EH (cell line): ENCODE measurements at places on chromosomes 7 and 10.
A peak's percentile ranks its signal among the peaks of the same experiment; 100 is the strongest.

DNA sequence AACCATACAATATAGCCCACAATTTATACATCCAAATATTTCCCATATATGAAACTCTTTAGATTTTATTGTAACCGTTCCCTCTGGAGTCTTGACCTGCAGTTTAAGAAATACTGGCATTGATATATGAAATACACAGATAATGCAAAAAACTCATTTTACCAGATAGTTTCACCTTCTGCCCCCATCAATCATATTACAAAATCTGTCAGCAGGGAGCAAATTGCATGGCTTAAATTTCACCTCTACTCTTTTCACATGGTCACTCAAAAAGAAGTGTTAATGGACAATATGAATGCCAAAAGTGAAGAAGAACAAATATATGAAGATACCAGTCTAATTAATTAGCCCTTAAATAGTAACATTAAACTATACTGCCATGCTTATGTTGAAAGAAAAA is 57.0 kb upstream of the TMEM106B start:
- no peak for DNase-seq

- DNase-seq, result no peak
Observed at GRCh38 chr10:48759113-48759901, 74.6 kb downstream of the WDFY4 start.

GRCh38 chr10:33074443-33074842 is 116.4 kb upstream of the ITGB1 start:
- no peak for DNase-seq

DNA sequence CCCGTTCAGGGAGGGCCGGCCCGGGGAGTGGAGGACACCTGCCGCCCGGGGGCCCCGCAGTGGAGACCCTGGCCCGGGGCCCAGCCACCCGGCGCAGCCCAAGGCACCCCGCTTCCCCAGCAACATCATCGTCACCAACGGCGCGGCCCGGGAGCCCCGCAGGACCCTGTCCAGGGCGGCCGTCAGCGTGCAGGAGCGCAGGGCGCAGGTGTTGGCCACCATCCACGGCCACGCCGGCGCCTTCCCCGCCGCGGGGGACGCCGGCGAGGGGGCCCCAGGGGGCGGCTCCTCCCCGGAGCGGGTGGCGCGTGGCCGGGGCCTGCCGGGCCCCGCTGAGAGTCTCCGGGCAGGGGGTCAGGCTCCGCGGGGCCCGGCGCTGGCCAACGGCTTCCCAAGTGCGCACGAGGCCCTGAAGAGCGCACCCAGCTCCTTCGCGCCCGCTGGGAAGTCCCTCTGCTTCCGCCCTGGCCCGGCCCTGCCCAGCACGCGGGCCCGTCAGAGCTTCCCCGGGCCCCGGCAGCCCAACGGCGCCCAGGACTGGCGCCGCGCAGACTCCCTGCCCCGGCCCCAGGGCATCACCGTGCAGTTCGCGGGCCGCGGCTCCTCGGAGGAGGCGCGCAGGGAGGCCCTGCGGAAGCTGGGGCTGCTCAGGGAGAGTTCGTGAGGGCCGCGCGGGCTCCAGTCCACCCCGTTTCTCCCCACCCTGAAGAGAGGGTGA is 46.7 kb downstream of the PROSER2 start:
- peak; percentile 18 for DNase-seq

- DNase-seq, result peak; percentile 100
Observed at GRCh38 chr7:1536743-1537534, 6.4 kb downstream of the MAFK start.

- peak; percentile 78 for DNase-seq
Observed at GRCh38 chr10:44352316-44353127, 32.4 kb downstream of the CXCL12 start.

- peak; percentile 44 for DNase-seq
Observed at GRCh38 chr10:70381471-70382421, 679 bp downstream of the LRRC20 start.

- no peak for DNase-seq
Observed at GRCh38 chr10:58179238-58179637, 88.5 kb downstream of the IPMK start.

DNA sequence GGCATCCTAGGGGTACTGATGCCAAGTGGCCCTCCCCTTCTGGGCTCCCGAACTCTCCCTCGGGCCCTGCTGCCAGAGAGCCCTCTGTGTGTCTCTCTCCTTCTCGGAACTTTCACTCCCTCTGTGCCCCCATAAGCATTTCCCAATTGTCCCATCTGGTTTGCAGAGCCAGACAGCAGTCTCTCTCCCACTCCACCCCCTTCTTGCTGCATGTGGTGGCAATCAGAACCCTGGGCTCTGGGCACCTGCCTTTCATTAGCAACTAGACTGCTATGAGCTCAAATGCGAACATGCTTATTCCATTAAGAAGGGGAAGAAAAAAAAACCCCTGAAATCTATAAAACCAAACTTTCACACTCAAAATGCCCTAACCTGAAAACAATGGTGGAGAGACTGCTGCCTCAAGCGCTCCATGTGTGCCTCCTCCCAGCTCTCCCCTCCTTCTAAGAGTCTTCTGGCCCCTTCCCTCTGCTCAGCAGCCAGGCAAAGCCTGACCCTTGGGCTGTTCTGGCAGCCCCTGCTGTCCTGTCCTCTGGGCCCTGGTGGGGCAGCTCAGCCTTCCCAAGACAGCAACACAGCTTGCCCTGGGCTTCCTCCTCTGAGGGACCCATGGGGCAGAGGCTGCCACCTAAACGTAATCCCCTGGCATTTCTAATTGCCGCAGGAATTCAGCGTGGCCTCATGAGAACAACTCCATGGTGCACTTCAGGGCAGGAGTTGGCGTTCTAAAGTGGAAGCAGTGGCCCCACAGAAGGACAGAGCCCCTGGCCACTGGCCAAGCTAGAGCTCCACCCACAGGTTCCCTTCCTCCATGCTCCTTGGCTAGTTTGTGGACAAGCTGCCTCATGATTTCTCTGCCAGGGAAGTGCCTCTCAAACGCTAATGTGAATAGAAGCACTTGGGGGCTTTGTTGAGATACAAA is 415.4 kb downstream of the PLXNA4 start:
- peak; percentile 24 for DNase-seq

DNA sequence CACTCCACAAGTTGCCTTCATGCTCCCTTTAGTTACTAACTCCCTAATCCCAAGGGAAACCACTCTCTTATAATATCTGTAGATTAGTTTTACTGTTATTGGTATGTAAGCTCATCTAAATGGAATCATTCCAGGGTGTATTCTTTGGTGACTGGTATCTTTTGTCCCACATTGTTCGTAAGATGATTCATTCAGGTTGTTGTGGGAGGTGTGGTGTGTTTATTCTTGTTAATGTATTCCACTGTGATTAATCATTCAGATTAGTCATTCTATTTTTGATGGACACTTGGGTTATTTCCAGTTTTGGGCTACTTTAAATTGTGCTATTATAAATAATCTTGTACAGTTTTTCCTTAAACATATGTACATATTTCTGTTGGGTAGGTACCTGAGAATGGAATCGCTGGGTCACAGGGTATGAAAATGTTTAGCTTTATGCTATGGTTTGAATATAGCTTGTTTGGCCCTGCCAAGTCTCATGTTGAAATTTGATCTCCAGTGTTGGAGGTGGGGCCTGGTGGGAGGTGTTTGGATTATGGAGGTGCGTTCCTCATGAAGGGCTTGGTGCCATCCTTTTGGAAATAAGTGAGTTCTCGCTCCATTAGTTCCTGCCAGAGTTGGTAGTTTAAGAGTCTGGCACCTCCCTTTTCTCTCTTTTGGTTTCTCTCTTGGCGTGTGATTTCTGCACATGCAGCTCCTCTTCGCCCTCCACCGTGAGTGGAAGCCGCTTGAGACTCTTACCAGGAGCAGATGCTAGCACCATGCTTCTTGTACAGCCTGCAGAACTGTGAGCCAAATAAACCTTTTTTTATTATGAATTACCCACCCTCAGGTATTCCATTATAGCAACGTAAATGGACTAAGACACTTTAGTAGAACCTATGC is 13.8 kb downstream of the BTRC start:
- DNase-seq, result peak; percentile 75

GRCh38 chr7:141754939-141755338 is 9.0 kb upstream of the TAS2R3 start:
- DNase-seq, result peak; percentile 29

GRCh38 chr7:37100735-37101331 is 347.8 kb downstream of the ELMO1 start:
- no peak for DNase-seq

- peak; percentile 30 for DNase-seq
Observed at GRCh38 chr10:112446055-112446854, 459 bp downstream of the ZDHHC6 start.

GRCh38 chr10:72238392-72239175 is 22.5 kb upstream of the ASCC1 start:
- DNase-seq, result no peak

- DNase-seq, result peak; percentile 3
Observed at GRCh38 chr7:23759671-23760391, 49.8 kb downstream of the STK31 start.

- no peak for DNase-seq
Observed at GRCh38 chr10:77097625-77098024, 540.0 kb downstream of the KCNMA1 start.

DNA sequence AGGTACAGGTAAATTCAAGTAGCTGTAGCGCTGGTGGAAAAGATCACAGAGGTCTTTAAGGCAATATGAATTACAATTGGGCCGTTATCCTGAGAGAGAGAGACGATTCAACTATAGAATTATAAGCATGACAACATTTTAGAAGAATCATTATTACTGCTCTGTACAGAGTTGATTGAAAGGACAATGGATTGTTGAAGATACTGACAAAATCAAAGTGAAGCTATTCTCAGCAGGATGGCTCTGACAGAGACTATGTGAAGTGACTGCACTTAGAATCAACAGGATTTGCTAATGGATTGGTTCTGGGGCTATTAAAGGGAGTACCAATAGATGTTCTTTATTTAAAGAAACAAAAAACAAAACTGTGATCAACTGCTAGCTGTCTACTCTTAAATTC is 634.8 kb upstream of the GRM3 start:
- DNase-seq, result no peak

DNA sequence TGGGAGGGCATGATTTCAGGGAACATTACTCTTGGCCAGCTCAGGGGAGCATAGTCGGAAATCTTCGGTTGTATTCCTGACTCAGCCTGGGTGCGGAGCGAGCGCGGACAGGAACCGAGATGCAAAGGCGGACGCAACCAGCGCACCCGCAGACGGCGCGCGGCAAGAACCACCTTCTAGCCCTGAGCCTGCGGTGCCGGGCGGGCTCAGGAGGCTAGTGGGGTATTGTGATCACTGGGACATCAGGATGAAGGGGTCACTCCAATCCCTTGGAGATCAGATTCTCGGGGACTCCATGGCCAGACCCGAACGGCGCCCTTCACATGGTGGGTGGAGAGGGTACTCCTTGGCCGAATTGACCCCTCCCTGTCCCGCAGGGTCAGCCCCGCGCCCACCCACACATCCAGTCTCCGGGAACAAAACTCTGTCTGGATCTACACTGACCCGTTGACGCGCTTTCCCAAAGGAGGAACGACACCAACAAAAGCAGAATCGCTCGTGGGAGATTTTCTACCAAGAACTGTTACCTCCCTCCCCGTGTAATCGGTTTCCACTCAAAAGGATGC is 730.5 kb downstream of the ZWINT start:
- no peak for DNase-seq

- no peak for DNase-seq
Observed at GRCh38 chr7:91518058-91518457, 253.8 kb downstream of the FZD1 start.

DNA sequence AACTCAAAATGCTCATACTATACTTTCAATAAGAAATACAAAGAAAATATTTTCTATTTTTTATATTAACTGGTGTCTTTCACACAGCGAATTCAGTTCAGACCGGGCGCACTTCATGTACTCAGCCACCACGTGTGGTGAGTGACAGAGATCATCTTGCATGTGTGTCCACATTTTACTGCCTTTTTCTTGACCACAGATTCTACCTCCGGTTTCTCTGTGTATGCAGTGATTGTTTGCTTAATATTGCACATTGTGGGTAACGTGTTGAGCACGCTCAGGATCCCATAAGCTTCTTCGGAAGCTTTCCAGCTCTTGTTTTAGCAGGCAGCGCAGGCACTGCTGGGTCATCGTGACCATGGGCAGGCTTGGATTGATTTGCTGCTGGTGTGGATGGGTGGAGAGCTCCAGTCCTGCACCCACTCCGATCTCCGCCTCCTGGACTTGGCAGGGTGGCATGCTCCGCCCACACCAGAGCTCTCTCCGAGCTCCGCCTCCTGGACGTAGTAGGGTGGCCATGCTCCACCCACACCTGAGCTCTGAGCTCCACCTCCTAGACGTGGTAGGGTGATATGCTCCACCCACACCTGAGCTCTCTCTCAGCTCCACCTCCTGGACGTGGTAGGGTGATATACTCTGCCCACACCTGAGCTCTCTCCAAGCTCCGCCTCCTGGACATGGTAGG is 253.3 kb downstream of the DIP2C start:
- DNase-seq, result no peak

DNA sequence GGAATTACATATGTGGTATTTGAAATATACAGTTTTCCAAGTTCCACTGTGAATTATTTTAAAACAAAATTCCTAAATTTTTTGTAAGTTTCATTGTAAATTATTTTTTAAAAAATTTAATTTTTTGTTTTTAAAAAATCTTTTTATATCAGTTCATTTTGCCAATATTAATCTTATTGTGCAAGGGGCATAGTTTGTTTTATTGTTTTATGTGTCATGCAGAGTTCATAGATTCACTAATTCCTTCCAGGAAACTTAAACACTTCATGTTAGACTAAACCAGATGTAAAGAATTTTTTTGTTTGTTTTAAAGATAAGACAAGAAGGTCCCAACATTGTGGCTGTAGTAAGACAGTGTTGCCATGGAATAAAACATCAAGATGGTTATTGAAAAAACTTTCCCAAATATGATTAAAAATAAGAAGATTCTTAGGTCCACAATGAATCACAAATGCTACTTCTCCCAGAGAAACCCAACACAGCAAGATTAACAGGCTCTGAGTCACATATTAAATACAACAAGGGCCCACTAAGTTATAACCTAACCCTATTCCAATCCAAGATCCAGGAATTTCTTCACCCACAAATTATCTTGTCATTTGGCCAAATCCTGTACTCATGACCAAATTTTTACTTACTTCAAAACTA is 464.7 kb upstream of the IGFBP3 start:
- DNase-seq, result peak; percentile 97

DNA sequence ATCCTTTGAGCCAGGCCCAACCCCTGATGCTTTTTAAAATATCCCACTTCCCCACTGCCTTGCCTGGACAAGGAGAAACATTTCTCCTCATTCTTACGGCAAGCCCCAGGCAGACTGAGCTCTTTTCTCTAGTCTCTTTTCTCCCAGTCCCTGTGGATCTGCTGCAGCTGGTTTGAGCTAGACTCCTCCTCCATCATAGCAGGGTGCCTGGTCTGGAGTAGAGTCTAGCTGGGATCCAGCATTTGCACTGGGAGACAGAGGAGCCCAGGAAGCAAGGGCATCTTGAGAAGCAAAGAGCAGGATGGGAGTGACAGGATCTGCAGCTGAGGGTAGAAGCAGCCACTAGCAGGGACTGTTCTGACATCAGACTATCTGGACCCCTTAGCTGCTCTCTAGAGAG is 562.3 kb upstream of the COBL start:
- DNase-seq, result no peak

DNA sequence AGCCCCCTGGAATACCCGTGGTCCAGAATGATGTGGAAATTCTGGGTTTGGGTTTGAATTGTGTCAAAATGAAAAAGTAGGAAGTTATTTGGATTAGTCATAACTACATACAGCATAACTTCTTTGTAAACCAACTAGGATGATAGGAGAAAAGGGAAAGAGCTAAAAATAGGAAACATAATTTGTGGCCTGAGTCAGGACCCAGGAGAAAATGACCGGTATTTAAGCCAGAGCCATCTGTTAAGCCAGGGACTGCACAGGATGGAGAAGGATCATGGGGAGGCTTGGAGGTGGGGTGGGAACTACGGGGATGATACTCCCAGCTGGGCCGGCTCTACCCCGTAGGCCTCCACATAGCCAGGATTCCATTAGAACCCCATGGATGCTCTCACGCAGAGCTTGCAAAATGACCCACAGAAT is 98.6 kb downstream of the MYOF start:
- DNase-seq, result peak; percentile 100
